ENCODE measurements at places on chromosomes 6 and 20.

GRCh38 chr6:39929039-39929732, 5.1 kb downstream of the MOCS1 start:
- no peak for DNase-seq

DNA sequence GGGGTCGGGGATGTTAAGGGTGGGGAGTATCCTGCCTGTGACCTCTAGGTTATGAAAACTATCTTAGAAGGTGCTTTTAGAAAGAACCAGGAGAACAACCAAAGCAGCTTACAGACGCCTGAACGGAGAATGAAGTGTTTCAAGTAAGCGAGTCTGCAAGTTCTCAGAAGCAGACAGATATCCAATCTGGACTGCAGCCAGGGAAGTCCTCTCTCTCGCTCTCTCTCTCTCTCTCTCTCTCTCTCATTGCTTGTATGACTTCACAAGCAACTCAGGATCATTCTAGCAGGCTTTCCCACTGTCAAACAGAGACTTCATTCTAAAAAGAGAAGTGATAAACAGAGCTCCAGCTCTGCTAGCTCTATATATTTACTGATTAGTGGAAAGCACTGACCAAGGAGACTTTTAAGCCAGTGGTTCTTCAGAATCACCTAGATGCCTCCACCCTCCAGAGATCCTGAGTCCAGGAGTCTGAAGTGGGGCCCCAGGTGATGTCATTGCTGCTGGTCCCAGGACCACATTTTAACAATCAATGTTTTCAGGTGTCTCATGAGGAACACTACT, 6.0 kb downstream of the TCF21 start:
- DNase-seq = no peak

GRCh38 chr20:18672834-18673233, 85.0 kb downstream of the DTD1 start:
- DNase-seq = no peak

DNA sequence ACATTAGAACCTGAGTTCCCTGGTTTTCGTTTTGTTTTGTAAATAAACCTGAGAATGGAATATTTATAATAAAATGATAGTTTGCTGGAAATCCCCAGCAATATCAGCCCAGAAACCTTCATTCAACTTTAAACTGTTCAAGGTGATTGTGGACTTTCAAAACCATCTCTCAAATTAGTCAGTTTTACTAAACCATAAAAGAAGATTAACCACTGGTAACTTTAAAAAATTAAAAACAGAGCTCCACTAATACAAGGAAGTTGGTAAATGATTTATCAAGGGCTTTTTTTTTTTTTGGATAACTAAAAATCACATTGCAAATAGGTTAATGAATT, 10.0 kb downstream of the MBOAT1 start:
- DNase-seq = no peak

GRCh38 chr6:128206610-128207426, 306.0 kb upstream of the THEMIS start:
- no peak for DNase-seq

GRCh38 chr20:58538752-58539151, 23.6 kb upstream of the APCDD1L start:
- DNase-seq = no peak
